ENCODE measurements at places on chromosomes 2 and 18. TPM values are rescaled to one million over a fixed set of nuclear protein-coding genes. Genes with fewer than 3 reads are reported as not detected.

The ASB18 gene
- not detected for total RNA-seq

The FASTKD1 gene
- total RNA-seq = 14.0 TPM

GRCh38 chr2:85600235-85600575 lies 2.3 kb downstream of the TMEM150A start:
- no peak for DNase-seq

The POTEI gene
- total RNA-seq = not detected

The TFPI gene
- total RNA-seq = 32.6 TPM

- DNase-seq = peak; percentile 39
These were observed 18.0 kb downstream of the ARID5A start for GRCh38 chr2:96554293-96555145.

- DNase-seq = peak; percentile 69
These were observed 409.5 kb upstream of the POU3F3 start for GRCh38 chr2:104444392-104444791.

The KIF1A gene
- not detected for total RNA-seq

The CABLES1 gene
- 1.3 TPM for total RNA-seq

DNA sequence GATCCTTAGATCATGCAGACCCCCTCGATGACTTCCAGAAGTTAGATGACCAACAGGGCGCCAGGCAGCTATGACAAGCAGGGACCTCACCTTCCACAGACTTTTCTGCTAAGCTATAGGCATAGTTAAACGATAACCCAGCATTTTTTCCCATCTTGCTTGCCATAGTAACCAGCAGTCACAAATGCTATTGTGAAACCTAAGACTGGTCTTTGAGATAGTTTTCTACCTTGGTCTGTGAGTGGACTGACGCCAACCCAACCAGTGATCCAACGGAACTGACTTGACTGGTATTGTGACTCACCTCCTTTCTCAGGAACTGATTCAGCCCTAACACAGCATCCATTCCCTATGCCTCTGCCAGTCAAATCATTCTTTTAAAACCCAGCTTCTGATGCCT lies 361.2 kb downstream of the LRRTM4 start:
- DNase-seq = peak; percentile 89

GRCh38 chr18:72342933-72343332 lies 201.2 kb downstream of the CBLN2 start:
- DNase-seq = no peak

The LHCGR gene
- not detected for total RNA-seq

- no peak for DNase-seq
These were observed 48.4 kb downstream of the ZEB2 start for GRCh38 chr2:144471305-144472045.

DNA sequence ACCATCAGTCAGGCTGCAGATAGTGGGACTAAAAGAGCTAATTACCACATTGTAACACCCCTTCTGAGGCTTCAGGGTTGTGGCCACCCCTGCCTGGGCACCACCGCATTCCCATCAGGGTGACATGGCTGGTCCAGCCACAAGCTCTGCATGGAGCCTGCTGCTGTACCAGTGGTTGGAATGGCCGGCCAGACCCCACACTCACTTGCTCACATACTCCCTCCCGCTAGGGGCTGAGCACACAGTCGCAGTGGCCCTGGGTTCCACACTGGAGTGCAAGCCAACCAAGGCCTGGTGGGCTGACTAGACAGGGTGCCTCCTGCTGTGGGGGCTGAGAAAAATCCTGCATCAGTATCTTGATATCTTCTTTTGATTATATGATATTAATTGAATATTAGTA lies 182.8 kb upstream of the STK17B start:
- no peak for DNase-seq

Measured in Caki2 (cell line).